HT-29 (cell line): ENCODE measurements at places on chromosomes 3 and 15. TPM values are rescaled to one million over a fixed set of nuclear protein-coding genes. Genes with fewer than 3 reads are reported as not detected.

Gene LDHAL6B
- total RNA-seq: not detected in 2 replicates

Gene MNS1
- total RNA-seq: 4.0 and 6.8 TPM in 2 replicates

Gene HPS3
- 12.7 and 14.1 TPM in 2 replicates for total RNA-seq

Gene GOLGA6L25
- total RNA-seq: not detected in 2 replicates

Gene OR5K2
- not detected in 2 replicates for total RNA-seq

Gene CILP
- total RNA-seq: 0.03 TPM in 1 of 2 replicates, not detected in the other

Gene CSPG4
- 8.9 and 10.7 TPM in 2 replicates for total RNA-seq

Gene RASGRP1
- total RNA-seq: 0.08 and 1.3 TPM in 2 replicates

Gene GNAT1
- total RNA-seq: 0.18 TPM in 1 of 2 replicates, not detected in the other

Gene RAB27A
- 0.63 and 1.4 TPM in 2 replicates for total RNA-seq

Gene OCA2
- total RNA-seq: not detected in 2 replicates

Gene CTXN2
- not detected in 2 replicates for total RNA-seq

Gene SLC30A4
- 0.03 and 0.10 TPM in 2 replicates for total RNA-seq

Gene TMEM158
- 0.15 and 2.0 TPM in 2 replicates for total RNA-seq

Gene KAT2B
- 1.5 and 1.7 TPM in 2 replicates for total RNA-seq

Gene HHLA2
- 2.2 and 4.2 TPM in 2 replicates for total RNA-seq

Gene TMC3
- not detected in 2 replicates for total RNA-seq

Gene PRKCI
- total RNA-seq: 33.3 and 37.4 TPM in 2 replicates

Gene SLITRK3
- total RNA-seq: not detected in 2 replicates

Gene PIERCE2
- total RNA-seq: 0.86 and 1.9 TPM in 2 replicates

Gene CFAP20DC
- total RNA-seq: 0.38 and 0.76 TPM in 2 replicates

Gene IL1RAP
- total RNA-seq: 3.5 and 6.0 TPM in 2 replicates

Gene KNL1
- 13.1 and 17.7 TPM in 2 replicates for total RNA-seq

Gene KCNAB1
- not detected in 2 replicates for total RNA-seq

Gene CTXND1
- total RNA-seq: not detected in 2 replicates

Gene OXSR1
- 11.8 and 12.9 TPM in 2 replicates for total RNA-seq

Gene ZNF774
- 1.2 and 2.5 TPM in 2 replicates for total RNA-seq

Gene LRTM1
- total RNA-seq: not detected in 2 replicates

Gene THBS1
- 5.6 and 12.5 TPM in 2 replicates for total RNA-seq

Gene CRYGS
- total RNA-seq: 0.28 and 0.86 TPM in 2 replicates

Gene SH2D7
- total RNA-seq: 0.05 TPM in 1 of 2 replicates, not detected in the other

Gene RBSN
- 5.6 and 5.8 TPM in 2 replicates for total RNA-seq
